Peyer's patch (tissue), 4 donors: ENCODE measurements at places on chromosomes 3 and 15. TPM values are rescaled to one million over a fixed set of nuclear protein-coding genes. Genes with fewer than 3 reads are reported as not detected.

- no peaks in the 10 kb centered on the region for H3K36me3 ChIP-seq
- no peak overlapping the region for H3K4me3 ChIP-seq
- H3K4me1 ChIP-seq = no peaks in the 10 kb centered on the region
- no peak overlapping the region for H3K27ac ChIP-seq
- no peak for DNase-seq
These were observed 27.9 kb downstream of the EHD4 start for GRCh38 chr15:41944313-41944940.

- no peaks in the 10 kb centered on the region for H3K4me1 ChIP-seq
- no peak for DNase-seq
- H3K27me3 ChIP-seq = no peaks in the 10 kb centered on the region
- no peaks in the 10 kb centered on the region for H3K36me3 ChIP-seq
- no peak overlapping the region for H3K4me3 ChIP-seq
These were observed 88.6 kb downstream of the GTPBP8 start for GRCh38 chr3:113079218-113079961.

The AMOTL2 gene
- 37.7 TPM for total RNA-seq

DNA sequence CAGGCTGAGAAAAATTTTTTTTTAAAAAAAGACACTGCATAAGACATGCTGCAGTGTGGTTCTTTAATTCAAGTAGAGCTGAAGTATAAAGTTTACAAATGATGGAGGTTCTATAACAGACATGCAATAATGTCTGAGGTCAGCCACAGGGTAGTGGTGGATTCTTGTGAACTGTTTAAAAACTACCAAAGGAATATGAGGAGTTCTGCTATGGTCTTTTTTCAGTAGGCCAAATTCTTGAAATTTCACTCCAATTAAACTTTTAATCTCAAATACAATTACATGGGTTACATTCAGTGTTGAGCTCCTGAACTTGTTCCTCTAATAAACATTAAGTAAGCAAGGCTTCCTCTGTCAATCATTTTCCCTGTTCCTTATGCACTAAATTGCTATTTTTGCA is 122.7 kb downstream of the PLD1 start:
- H3K27me3 ChIP-seq = no peaks in the 10 kb centered on the region
- H3K36me3 ChIP-seq = no peaks in the 10 kb centered on the region
- no peak for DNase-seq
- H3K27ac ChIP-seq = no peak overlapping the region

DNA sequence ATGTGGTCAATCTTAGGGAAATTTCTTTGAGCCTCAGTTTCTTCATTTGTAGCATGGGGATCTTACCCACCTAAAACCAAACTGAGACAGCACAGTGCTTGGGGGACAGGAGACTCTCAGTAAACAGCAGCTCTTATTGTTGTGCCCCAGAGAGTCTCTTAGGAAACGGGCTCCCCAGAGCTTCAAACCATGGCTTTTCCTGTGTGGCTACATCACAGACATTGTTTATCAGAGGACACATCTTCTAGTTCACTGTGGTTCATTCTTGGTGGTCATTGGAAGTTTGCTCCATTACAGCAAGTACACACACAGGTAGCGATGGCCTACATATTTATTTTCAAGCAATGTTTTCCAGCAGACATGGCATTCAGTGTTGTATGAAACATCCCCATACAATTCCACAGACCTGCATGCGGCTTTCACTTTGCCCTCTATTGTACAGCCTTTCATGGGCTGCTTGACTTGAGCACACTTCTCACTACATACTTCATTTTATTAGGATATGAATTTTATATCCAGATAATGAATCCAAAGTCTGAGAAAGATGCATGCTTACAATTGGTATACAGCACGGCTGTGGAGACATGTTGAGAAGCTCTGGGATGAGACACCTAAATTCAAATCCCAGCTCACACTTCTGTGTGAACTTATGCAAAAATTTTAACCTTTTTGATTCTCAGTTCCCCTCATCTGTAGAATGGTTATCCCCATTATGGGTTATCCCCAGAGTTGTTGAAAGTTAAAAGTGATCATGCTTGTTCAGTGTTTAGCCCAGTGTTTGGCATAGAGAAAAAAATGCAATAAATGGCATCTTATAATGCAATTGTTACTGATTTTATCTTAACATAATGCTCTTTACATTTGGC is 84.8 kb upstream of the ICE2 start:
- H3K27ac ChIP-seq = no peak overlapping the region
- H3K36me3 ChIP-seq = no peaks in the 10 kb centered on the region
- no peak overlapping the region for H3K4me3 ChIP-seq
- no peaks in the 10 kb centered on the region for H3K27me3 ChIP-seq

DNA sequence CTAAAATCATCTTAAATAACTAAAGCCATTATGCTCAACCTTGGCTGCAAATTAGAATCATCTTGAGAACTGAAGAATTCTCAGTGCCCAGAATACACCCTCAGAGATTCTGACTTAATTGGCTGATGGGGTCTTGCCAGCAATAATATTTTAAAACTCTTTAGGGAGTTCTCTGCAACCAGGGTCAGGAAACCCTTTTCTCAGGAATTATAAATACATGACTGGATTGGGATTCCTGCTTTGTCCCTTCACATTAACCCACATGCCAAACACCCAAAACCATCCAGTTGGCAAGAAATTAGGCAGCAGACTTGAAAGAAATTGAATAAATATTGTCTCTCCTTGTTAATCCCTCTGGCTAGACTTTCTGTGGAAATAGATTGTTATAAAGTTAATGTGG is 482.3 kb upstream of the NECTIN3 start:
- H3K4me3 ChIP-seq = no peak overlapping the region
- H3K27me3 ChIP-seq = no peaks in the 10 kb centered on the region
- no peak overlapping the region for H3K27ac ChIP-seq
- H3K36me3 ChIP-seq = no peaks in the 10 kb centered on the region
- no peaks in the 10 kb centered on the region for H3K4me1 ChIP-seq
- no peak for DNase-seq

GRCh38 chr3:170778240-170779217 is 91.5 kb downstream of the RPL22L1 start:
- no peak overlapping the region for H3K4me3 ChIP-seq
- no peak overlapping the region for H3K27ac ChIP-seq
- H3K27me3 ChIP-seq = no peaks in the 10 kb centered on the region
- H3K4me1 ChIP-seq = no peaks in the 10 kb centered on the region
- no peaks in the 10 kb centered on the region for H3K36me3 ChIP-seq

GRCh38 chr3:119628390-119628789 is 30.7 kb downstream of the PLA1A start:
- no peak overlapping the region for H3K4me3 ChIP-seq
- DNase-seq = peak; percentile 58
- no peaks in the 10 kb centered on the region for H3K27me3 ChIP-seq
- no peaks in the 10 kb centered on the region for H3K36me3 ChIP-seq

The GABRB3 gene
- 1.7 TPM for total RNA-seq

DNA sequence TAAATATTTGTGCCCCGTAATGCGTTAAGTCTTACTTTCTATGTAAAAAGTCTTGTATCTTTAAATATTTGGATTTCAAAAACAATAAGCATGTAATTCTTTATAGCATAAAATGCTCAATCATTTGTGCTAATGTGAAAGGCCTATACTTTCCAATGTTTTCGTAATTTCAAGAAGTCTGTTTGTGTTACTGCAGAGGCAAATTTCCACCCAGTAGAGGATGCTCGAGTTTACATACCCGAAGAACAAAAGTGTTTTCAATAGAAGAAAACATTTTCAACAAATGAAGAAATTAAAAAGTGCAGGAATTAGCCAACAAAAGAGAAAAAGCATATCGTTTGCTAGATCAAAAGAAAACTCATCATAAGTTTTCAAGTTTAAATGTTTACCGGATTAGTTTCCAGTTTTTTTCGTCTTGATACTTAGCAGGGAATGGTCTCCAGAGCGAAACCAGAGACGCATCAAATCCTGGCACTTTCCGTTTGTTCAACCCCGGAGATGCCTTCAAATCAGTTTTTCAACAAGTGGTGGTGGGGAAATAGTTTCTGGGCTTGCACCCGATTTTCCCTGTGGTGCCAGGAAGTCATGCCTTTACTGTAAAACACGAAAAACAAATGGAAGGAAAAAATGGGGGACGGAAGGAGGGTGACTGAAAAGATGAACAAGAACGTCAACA is 1.0 kb downstream of the CGGBP1 start:
- no peaks in the 10 kb centered on the region for H3K27me3 ChIP-seq
- peaks cover 16% of the 10 kb centered on the region for H3K36me3 ChIP-seq
- DNase-seq = no peak
- peaks cover 42% of the 10 kb centered on the region for H3K4me1 ChIP-seq
- H3K4me3 ChIP-seq = peak overlapping the region; percentile 97
